ENCODE measurements at places on chromosomes 12 and 14. TPM values are rescaled to one million over a fixed set of nuclear protein-coding genes. Genes with fewer than 3 reads are reported as not detected.
A peak's percentile ranks its signal among the peaks of the same experiment; 100 is the strongest.

- DNase-seq, result no peak
- no peaks in the 10 kb centered on the region for H3K36me3 ChIP-seq
- no peak overlapping the region for H3K27ac ChIP-seq
- no peaks in the 10 kb centered on the region for H3K4me1 ChIP-seq
- no peak overlapping the region for H3K4me3 ChIP-seq
Measured at GRCh38 chr12:50749459-50749882, 14.4 kb upstream of the ATF1 start.

Gene MON2
- 162 TPM for total RNA-seq

Gene CCDC85C
- 8.3 TPM for total RNA-seq

Gene AQP5
- total RNA-seq, result not detected

Gene KRT73
- not detected for total RNA-seq

Gene HOXC6
- total RNA-seq, result 3.3 TPM

Gene LRRC10
- total RNA-seq, result not detected

Gene PCED1B
- total RNA-seq, result 5.1 TPM

Gene TEAD4
- total RNA-seq, result 24.3 TPM

- H3K36me3 ChIP-seq, result no peaks in the 10 kb centered on the region
- DNase-seq, result no peak
- peak overlapping the region; percentile 81 for H3K27ac ChIP-seq
Measured at GRCh38 chr14:49970474-49971147, 77.7 kb downstream of the ARF6 start.
